Activated CD8-positive, alpha-beta memory T cell treated with anti-CD3 and anti-CD28 coated beads, Interleukin-2, amount 50 U/mL, for 4 hours (primary cell): ENCODE measurements at places on chromosomes 16 and 17.

DNA sequence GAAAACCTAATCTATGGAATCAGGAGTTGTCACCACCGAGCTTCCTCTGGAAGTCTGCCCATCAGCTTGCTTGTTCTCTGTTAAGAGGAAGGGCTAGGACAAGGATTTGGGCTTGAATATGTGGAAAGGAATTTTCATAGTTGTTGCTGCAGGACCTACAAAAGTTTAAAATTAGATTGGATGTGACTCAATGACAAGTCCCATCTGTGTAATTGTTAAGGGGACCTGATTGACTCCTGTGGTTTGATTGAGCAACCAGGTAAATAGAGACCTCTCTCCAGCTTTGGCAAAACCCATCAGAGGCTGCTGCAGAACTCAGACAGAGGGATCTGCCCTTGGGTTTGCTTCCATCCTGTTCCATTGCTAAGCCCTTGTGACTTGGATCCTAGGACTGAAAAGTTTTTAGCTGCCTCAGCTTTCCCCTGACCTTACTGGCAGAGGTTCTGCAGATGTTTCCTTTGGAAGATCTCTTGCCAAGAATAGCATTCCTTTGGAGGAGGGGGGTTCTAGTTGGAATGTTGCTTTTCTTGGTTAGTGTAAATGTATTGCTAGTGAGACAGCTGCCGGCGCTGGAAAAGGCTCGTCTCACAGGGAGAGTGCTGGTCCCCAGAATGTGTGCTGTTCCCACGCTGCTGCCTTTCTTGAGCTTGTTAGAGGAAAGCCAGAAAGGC is 50.0 kb downstream of the SF3B3 start:
- no peak for DNase-seq

- no peak for DNase-seq
Measured at GRCh38 chr17:61323003-61323908, 76.4 kb upstream of the TBX2 start.

DNA sequence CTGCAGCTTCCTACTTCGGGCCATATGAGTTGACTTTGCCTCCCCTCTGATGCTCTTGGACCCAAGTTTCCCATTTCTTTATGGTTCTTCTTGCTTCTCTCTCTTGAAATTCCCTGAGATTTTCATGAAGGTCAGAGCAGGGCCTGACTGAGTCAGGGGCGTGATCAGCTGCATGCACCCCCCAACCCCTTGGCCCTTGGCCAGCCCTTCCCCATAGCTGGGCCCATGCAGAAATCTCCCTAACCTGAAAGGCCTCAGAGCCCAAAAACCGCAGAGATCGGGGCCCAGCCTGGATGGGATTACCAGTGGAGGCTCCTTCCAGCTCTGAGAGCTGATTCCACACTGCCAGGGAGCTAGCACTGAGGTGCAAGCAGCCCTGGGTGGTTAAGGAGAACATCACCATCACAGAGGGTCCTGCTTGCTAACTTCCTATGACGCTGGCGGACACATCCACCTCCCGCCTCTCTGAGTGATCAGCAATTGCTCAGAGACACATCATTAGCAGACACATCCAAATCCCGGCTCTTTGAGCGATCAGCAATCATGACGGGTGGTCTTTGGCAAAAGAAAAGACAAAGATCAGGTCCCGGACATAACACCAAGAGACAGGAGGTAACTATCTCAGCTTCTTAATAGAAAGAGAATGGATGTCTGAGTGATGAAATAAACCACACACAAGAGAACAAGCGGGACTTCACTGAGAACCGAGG is 161.5 kb downstream of the C16orf78 start:
- no peak for DNase-seq

- no peak for DNase-seq
Measured at GRCh38 chr17:1577182-1577581, 14.6 kb upstream of the PITPNA start.

GRCh38 chr16:398561-399339 is 1.8 kb downstream of the NME4 start:
- DNase-seq, result no peak

GRCh38 chr16:78862022-78862421 is 738.5 kb downstream of the MAF start:
- no peak for DNase-seq

DNA sequence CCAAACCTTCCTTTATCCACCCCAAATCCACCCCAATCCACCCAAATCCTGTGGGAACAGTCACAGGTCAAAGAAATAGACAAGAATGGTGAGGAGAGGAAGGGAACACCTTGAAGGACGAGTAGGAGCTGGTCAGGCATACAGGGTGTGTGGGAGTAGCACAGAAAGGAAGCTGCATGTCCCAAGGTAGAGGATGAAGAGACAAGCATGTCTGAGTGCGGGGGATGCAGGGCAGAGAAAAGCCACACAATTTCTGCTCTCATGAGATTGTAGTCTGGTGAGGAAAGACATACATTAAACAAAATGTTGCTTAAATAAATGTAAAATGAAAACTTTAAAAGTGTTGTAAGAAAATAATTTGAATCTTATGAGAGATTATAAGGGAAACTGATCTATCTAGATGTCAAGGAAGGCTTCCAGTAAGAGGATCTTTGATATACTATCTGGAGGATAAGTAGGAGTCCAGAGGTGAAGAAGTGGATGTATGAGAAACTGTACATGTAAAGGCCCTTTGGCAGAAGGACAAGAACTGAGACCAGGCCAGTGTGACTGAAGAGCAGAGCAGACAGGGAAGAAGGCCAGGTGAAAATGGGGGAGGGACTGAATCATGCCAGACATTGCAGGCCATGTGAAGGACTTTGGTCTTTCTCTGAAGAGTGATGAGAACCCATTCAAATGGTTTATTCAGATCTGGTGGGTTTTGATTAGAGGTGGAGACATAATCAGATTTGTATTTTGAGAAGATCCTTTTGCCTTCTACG is 18.6 kb downstream of the TMEM98 start:
- DNase-seq, result no peak

DNA sequence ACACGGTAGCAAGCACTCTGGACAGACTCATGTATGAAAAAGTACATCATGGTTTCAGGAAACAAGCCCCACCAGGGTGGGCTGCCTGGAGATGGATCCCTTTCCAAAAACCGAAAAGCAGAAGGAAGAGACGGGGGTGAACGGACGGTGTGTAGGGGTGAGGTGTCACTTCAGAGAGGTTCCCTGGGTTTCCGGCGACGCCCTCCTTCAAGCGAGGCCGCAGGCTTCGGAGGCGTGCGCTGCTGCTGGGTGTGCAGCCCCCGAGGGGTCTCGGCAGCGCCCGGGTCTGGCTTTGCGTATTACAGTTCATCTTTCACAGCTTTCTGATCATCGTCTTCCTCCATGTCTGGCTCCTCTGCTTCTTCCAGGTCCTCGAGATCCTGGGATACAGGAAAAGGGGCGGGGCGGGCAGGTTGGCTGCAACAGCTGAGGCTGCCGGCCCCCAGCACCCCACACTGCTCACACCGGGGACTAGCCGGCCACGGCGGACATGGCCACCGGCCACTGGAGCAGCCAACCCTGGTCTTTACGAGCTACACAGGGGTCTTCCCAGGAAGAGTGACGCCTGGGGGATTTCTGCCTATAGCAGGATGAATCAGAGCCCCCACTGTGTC is 9.0 kb upstream of the PPP1R27 start:
- no peak for DNase-seq

GRCh38 chr16:31710134-31710533 is 163.5 kb upstream of the ZNF267 start:
- DNase-seq, result no peak

DNA sequence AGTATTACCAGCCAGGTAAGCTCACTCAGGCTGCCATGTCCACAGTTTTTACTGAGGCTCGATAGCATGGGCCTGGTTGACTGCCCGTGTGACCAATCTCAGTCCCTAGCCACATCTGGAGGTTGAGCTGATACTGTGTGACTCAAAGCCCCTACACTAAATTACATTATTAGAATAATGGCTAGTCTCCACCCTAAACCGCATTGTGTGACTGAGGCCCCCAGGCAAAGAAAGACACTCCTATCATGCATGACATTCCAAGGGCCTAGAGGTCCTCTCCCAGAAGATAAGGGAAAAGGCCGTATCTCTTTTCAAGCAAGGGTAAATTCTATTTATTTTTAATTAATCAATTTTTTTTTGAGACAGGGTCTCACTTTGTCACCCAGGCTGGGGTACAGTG is 505.3 kb downstream of the HAPSTR1 start:
- DNase-seq, result no peak

DNA sequence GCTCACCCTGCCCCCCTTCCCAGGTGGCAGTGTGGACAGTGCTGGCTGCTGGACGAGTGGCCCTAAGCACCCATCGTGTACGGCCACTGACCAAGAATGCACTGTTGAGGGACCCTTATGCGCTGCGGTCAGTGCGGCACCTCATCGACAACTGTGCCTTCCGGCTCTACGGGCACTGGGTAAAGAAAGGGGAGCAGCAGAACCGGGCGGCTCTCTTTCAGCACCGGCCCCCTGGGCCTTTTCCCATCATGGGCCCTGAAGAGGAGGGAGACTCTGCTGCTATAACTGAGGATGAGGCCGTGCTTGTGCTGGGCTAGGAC is 5.1 kb downstream of the CFAP119 start:
- DNase-seq, result no peak

DNA sequence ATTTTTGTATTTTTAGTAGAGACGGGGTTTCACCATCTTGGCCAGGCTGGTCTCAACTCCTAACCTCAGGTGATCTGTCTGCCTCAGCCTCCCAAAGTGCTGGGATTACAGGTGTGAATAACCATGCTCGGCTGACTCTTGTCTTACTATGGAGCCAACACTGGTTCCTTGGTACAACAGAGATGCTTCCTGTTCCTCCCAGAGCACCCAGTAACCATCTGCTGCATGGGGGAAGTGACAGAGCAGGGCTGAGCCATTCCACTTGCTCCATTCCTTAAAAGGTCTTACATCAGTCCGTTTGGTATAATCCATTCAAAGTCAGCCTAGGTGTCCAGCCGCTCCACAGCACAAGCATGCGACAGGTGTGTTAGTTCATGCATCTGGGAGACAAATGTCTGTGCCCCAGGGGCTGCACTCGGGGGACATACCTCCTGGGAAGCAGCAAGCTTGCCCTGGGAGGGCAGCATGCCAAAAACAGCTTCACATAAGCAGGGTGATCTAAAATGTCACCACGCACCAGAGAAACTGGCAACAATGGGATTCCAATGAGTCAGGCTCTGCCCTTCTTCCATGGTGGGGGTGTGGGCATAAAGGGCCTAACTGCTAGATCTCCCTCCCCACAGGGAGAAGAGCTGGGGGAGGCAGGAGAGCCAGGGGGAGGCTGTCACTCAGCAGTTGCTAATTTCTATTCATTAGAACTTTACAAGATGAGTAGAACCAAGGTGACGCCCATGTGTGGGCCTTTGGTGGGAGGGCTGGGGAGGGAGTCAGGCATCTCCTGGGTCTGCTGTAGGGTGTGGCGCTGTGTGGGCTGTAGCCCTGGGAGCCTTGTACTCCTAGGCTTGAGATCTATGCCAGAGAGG is 35.5 kb downstream of the PIPOX start:
- DNase-seq, result no peak

DNA sequence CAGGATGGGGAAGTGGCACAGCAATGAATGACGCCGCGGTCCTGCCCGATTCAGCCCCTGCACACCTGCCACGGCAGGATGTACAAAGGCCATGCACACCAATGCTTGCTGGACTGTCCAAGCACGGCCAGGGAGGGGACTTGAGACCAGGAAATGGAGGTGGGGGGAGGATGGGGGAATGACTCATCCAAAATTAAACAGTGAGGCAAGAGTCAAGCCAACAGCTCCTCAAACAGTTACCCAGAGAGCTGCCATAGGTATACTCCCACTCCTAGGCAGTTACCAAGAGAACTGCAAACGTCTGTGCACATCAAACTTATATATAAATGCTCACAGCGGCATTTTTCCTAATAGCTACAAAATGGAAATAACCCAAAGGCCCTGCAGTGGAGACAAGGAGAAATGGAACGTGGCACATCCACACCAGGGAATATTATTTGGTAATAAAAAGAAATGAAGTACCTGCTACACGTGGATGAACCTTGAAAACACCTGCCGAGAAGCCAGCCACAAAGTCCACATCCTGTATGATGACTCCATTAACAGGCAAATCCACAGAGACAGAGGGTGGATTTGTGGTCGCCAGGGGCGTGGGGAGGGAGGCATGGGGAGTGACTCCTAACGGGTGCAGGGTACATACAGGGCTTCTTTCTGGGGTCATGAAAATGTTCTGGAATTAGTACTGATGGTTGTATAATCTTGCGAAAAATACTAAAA is 54.1 kb downstream of the VAC14 start:
- DNase-seq, result no peak
